Endothelial cell (in vitro differentiated cells): ENCODE measurements at places on chromosomes 13 and 19.

DNA sequence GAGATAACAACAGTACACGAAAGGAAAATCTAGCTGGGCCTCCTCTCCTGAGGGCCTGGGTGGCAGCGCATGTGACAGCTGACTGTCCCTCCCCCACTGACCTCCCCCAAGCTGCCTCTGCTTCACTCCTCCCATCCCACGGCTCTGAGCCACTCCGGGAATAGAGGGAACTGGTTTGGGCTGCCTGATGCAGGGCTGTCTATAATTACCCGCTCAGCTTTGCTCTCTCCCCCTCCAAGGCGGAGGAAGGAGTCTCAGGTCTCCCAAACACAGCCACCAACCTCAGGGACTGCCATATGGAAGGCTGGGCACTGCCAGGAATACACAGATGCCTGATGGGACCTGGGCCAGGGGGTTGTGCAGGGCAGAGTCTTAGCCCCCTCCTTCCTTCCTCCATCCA lies 7.9 kb downstream of the NAPA start:
- DNase-seq = no peak
- H3K36me3 ChIP-seq = peaks cover 21% of the 10 kb centered on the region
- H3K4me3 ChIP-seq = no peak overlapping the region
- no peaks in the 10 kb centered on the region for H3K27me3 ChIP-seq
- peaks cover 6% of the 10 kb centered on the region for H3K4me1 ChIP-seq
- no peak overlapping the region for H3K27ac ChIP-seq

GRCh38 chr13:31011901-31012654 lies 79.6 kb downstream of the TEX26 start:
- H3K27me3 ChIP-seq = peaks cover 4% of the 10 kb centered on the region
- H3K36me3 ChIP-seq = peaks cover 3% of the 10 kb centered on the region
- peaks cover 4% of the 10 kb centered on the region for H3K4me1 ChIP-seq

DNA sequence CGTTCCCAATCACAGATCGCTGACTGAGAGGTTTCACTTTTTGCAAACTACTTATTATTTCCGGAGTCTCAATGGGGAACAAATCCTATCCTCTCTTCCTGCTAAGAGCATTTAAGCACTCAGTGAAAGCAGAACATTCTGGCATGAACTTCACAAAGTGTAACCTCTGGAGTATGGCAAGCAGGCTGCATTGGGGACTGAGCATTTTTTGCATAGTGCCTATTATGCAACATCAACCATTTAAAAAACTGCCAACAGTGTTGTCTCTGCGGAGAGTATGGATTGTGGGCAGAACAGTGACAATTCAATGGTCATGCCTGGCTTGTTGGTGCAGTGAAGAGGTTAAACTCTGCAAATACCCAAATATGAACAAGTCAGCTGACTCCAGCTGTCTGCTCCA lies 484.6 kb downstream of the OLFM4 start:
- no peak for DNase-seq
- no peaks in the 10 kb centered on the region for H3K36me3 ChIP-seq
- no peak overlapping the region for H3K27ac ChIP-seq
- H3K4me3 ChIP-seq = no peak overlapping the region
- peaks cover 3% of the 10 kb centered on the region for H3K4me1 ChIP-seq
- H3K27me3 ChIP-seq = no peaks in the 10 kb centered on the region

GRCh38 chr19:55552206-55552605 lies 6.9 kb upstream of the SBK3 start:
- DNase-seq = no peak
- H3K4me1 ChIP-seq = peaks cover 12% of the 10 kb centered on the region
- H3K27me3 ChIP-seq = peaks cover 7% of the 10 kb centered on the region
- no peak overlapping the region for H3K4me3 ChIP-seq
- H3K36me3 ChIP-seq = no peaks in the 10 kb centered on the region

DNA sequence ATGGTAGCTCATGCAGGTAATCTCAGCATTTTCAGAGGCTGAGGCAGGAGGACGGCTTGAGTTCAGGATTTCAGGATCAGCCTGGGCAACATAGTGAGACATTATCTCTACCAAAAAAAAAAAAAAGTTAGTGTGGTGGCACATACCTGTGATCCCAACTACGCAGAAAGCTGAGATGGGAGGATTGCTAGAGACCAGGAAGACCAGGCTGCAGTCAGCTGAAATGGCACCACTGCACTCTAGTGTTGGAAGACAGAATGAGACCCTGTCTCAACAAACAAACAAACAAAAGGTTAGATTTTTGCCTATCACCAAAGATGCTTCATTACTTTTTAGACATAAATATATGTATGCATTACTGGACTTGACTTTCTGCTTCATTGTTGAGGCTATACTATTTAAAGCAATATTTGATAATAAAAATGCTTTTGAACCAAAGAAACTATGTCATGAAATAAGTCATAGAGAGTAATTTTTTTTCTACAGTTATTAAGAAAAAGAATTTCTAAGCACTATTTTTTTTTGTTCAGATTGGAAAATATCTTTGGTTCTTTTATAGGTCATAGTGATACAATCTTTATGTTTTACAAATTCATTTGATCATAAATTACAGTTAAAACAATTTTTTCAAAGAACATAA lies 1180.1 kb upstream of the ATXN8OS start:
- no peaks in the 10 kb centered on the region for H3K4me1 ChIP-seq
- no peak overlapping the region for H3K4me3 ChIP-seq
- no peaks in the 10 kb centered on the region for H3K27me3 ChIP-seq
- peak; percentile 44 for DNase-seq
- H3K36me3 ChIP-seq = no peaks in the 10 kb centered on the region

- H3K4me3 ChIP-seq = peak overlapping the region; percentile 81
- no peaks in the 10 kb centered on the region for H3K36me3 ChIP-seq
These were observed 1.2 kb downstream of the GPR12 start for GRCh38 chr13:26759249-26759906.

GRCh38 chr13:78402708-78403400 lies 200.5 kb downstream of the POU4F1 start:
- H3K4me3 ChIP-seq = no peak overlapping the region
- no peaks in the 10 kb centered on the region for H3K4me1 ChIP-seq
- no peaks in the 10 kb centered on the region for H3K36me3 ChIP-seq
- no peaks in the 10 kb centered on the region for H3K27me3 ChIP-seq
- no peak overlapping the region for H3K27ac ChIP-seq

GRCh38 chr13:62119739-62120700 lies 704.4 kb upstream of the PCDH20 start:
- DNase-seq = no peak
- H3K4me1 ChIP-seq = no peaks in the 10 kb centered on the region
- H3K27me3 ChIP-seq = peaks cover 2% of the 10 kb centered on the region
- no peak overlapping the region for H3K4me3 ChIP-seq
- no peak overlapping the region for H3K27ac ChIP-seq

GRCh38 chr19:1942934-1943555 lies 2.1 kb downstream of the CSNK1G2 start:
- peaks cover 13% of the 10 kb centered on the region for H3K27me3 ChIP-seq
- peaks cover 17% of the 10 kb centered on the region for H3K4me1 ChIP-seq
- peak overlapping the region; percentile 96 for H3K4me3 ChIP-seq
- H3K36me3 ChIP-seq = peaks cover 5% of the 10 kb centered on the region
- DNase-seq = no peak

- no peak for DNase-seq
- no peak overlapping the region for H3K27ac ChIP-seq
- H3K27me3 ChIP-seq = peaks cover 2% of the 10 kb centered on the region
- no peaks in the 10 kb centered on the region for H3K4me1 ChIP-seq
These were observed 76.5 kb upstream of the GPR12 start for GRCh38 chr13:26837102-26837501.

DNA sequence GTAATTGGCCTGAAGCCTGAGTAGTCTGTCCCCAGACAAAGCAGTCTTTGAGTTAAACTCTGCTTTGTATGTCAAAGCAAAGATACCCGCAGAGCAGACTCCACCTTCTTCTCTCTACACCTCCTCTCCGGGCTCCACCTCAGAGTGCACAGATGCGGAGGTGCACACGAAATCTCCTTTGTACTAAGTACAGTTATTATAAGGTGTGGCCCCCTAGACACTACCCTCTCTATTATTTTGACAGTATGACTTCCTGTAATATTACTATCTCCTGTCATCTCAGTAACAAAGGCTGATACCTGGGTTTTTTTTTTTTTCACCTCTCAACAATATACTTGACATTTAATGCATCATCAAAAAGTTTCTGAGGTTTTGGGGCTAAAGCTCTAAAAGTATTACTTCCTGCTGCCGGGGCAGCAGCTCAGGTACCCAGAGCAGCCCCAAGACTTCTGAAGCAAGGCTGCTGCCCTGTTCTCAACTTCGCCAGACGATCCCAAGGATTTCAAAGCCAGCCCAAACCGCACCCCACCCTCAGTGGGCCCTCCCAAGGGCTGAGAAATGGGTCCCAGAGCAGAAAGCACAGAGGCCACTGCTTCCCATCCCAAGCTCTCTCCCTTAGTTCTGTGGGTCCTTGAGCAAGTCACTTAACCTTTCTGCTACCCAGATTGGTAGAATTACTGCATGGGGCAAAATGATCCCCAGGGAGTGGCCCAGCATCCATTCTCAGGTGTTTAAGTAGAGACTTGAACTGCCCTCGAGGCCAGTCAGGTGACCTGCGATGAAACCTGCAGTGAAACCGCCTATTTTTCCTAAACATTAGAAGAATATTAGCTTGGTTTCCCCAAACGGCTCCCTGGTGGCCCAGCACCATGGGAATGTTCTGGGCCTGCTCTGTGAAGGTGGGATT lies 180.6 kb downstream of the FOXO1 start:
- no peak overlapping the region for H3K27ac ChIP-seq
- peaks cover 14% of the 10 kb centered on the region for H3K27me3 ChIP-seq
- DNase-seq = no peak
- H3K36me3 ChIP-seq = peaks cover 3% of the 10 kb centered on the region
- peaks cover 26% of the 10 kb centered on the region for H3K4me1 ChIP-seq
- no peak overlapping the region for H3K4me3 ChIP-seq

DNA sequence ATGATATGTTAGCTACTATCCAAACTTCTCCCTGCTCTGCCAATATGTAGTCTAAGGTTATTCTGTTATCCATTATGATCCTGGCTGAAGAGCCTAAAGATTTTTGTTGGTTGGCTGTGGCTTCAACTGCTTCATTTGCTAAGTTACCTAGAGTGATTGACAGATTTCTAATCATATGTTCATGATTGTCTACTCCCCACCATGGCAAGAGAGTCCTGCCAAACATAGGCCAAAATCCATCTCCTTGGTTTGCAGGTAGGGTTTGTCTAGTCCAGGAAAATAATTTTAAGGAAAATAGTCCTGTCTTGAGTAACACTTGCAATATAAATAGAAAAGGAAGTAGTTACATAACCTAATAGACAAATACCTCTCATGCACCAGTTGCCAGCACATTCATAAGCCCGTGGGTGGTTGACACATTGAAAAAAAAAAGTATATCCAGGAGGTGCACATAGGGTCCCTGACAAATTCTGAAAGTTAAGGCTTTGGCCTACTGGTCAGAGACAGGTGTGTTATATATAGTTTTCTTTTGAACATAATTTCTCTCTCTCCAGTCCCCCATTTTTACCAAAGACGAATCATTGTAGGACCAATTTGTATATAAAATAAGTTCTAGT lies 5.4 kb upstream of the CBY2 start:
- no peak for DNase-seq
- H3K27me3 ChIP-seq = peaks cover 1% of the 10 kb centered on the region
- no peak overlapping the region for H3K27ac ChIP-seq
- H3K4me1 ChIP-seq = no peaks in the 10 kb centered on the region
- no peak overlapping the region for H3K4me3 ChIP-seq

GRCh38 chr13:110344320-110344719 lies 37.2 kb downstream of the COL4A2 start:
- peaks cover 96% of the 10 kb centered on the region for H3K4me1 ChIP-seq
- H3K36me3 ChIP-seq = peaks cover 46% of the 10 kb centered on the region
- H3K27ac ChIP-seq = no peak overlapping the region
- H3K27me3 ChIP-seq = peaks cover 17% of the 10 kb centered on the region
- no peak for DNase-seq
- peak overlapping the region; percentile 39 for H3K4me3 ChIP-seq

DNA sequence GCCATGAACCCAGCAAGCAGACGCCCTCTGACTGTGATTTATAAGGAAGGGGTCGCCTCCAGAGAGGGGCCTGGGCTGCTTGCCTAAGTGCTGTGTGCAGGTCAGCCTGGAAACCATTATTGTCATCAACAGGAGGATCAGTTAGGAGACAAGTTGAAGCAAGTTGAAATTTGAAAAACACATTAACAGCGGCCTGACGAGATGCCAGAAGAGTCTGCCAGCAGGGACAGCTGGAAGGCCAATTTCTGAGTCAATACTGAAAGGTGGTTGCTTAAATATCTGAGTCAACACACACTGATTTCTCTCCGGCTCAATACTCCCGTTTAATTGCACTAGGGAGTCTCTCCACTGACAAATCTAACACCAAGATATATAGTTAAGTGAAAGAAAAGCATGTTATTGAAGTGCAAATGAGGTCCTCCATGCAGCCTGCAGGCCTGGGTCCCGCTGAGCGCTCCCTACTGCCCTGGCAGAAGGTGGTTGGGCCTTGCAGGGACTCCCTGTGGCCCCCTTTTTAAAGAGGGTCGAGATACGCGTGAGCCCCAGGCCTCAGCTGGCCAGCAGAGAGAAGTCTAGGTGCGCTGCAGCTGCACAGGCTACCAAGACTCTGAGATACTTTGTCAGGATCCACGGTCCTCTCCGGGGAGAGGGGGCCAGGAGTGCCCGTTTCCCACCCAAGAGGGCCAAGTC lies 91.1 kb downstream of the RNASEH2B start:
- no peak for DNase-seq
- no peak overlapping the region for H3K4me3 ChIP-seq
- peaks cover 3% of the 10 kb centered on the region for H3K4me1 ChIP-seq

DNA sequence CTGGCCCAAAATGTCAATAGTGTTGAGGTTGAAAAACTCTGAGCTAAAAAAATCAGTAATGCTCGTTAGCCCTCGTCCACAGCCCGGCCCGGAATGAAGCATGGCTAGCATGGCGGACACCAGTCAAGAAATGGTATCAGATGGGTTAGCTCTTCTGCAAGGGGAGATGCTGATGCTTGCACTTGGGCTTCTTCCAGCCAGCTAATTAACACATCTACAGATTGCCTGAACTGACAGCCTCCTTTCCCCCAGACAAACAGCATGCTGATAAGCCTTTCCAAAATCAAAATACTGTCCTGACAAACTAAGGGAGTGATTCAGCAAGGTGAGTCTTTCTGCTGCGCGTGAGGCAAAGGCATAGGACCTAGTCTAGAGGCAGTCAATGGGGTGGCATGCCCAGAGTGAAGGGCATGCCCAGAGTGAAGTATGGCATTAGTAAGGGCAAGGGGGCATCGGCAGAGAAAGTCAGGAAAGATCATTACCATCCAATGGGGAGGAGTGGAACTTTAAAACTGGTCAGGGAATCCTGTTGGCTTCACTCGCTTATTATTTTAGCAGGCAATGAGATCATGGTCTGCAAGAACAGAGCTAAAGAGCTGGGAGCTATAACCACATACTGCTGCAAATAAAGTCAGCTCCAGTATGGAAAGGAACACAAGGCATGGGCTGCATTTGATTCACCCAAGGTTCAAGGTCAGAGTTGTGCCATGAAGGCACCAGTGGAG lies 30.2 kb upstream of the UBE2L5 start:
- no peaks in the 10 kb centered on the region for H3K36me3 ChIP-seq
- H3K4me1 ChIP-seq = peaks cover 21% of the 10 kb centered on the region
- DNase-seq = no peak
- no peak overlapping the region for H3K27ac ChIP-seq

GRCh38 chr13:48159826-48160225 lies 64.9 kb upstream of the MED4 start:
- H3K27ac ChIP-seq = no peak overlapping the region
- H3K27me3 ChIP-seq = no peaks in the 10 kb centered on the region
- H3K36me3 ChIP-seq = no peaks in the 10 kb centered on the region
- peaks cover 15% of the 10 kb centered on the region for H3K4me1 ChIP-seq
- no peak for DNase-seq

- no peak for DNase-seq
- peaks cover 27% of the 10 kb centered on the region for H3K36me3 ChIP-seq
- H3K4me3 ChIP-seq = peak overlapping the region; percentile 84
- H3K4me1 ChIP-seq = peaks cover 66% of the 10 kb centered on the region
- peaks cover 18% of the 10 kb centered on the region for H3K27me3 ChIP-seq
These were observed 44.5 kb downstream of the ACTN4 start for GRCh38 chr19:38691938-38692457.
